ENCODE measurements at places on chromosomes 3 and 15.

DNA sequence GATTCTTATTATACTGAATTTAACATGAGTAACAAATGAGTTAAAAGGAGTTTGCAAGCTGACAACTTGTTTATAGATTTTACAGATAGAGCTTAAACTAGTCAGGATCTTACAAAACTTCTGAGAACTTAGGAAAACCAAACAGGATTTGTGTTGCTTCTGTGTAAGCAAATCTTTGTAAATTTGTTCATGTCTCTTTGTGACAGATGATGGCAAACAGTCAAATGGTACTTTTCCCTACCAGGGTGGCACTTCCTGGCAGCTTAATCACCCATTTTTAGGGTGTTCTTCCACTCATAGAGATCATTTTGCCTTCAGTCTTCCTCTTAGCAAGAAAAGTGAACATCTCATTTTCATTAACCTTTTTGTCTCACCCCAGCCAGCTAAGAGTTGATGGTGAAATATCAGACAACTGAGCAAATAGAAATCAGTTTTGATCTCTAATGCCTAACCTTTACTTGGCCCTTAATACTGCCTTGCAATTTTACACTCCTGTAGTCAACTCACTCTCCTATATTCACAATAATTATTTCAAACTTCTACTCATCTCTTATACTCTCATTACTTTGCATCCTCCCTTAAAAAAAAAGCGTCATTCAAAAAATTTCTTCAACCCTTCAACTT, 23.7 kb upstream of the NECTIN3 start:
- DNase-seq: no peak

DNA sequence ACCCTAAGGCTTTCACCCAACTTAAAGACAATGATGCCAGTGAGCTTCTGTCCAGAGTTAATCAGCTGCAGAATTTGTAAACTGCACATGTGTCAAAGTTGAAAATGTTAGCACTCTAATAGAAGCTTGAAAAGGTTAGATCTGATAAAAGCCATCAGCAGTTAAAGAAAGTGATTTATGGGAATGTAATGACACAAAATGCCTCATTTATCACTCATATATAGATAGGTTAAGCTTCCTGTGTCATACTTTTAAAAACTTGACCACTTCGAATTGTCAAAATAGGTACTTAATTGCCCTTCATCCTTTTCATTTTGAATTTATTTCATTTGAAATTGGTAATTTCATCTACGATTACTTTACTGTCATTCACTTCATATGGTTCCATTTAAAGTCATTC, 151.6 kb downstream of the CDIN1 start:
- no peak for DNase-seq

- no peak for DNase-seq
Measured at GRCh38 chr3:29655015-29655747, 374.3 kb downstream of the RBMS3 start.

- DNase-seq: no peak
Measured at GRCh38 chr3:12343047-12343501, 54.2 kb downstream of the PPARG start.

GRCh38 chr3:134430174-134430573, 55.6 kb downstream of the ANAPC13 start:
- DNase-seq: no peak

DNA sequence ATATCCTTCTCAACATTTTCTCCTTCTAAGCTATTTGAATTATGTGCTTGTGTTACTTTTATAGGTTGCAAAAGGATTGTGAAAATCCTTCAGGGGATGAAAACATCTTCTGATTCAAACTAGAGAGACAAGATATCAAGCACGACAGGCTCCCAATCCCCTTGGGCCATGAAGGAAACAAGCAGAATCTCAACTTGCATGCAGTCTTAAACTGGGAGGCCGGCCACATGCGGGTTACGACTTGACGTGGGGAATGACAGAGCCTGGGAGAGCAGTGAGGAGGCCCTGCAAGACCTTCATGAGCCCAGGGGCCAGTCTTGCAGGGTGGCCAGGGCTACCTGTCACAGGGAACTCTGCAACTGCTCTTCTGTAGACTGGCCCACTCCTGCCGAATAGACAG, 94.4 kb downstream of the SCN11A start:
- no peak for DNase-seq

- no peak for DNase-seq
Measured at GRCh38 chr3:138829886-138830510, 4.7 kb downstream of the PIK3CB start.

DNA sequence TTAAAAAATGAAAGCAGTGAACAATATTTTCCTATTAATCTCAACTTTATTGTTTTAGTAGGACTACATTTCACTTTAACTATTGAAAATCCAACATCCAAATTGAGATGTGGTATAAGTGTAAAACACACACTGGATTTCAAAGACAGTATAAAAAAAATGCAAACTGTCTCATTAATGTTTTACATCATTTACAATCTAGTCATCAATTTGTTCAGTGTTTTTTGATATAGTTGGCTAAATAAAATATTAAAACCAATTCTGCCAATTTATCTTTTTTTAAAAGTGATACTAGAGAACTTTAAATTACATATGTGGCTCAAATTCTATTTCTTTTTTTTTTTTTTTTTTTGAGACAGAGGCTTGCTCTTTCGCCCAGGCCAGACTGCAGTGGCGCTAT, 95.1 kb downstream of the NPTN start:
- no peak for DNase-seq

- no peak for DNase-seq
Measured at GRCh38 chr15:85767785-85768529, 26.8 kb downstream of the KLHL25 start.

- DNase-seq: no peak
Measured at GRCh38 chr3:13367728-13368127, 52.4 kb downstream of the NUP210 start.

DNA sequence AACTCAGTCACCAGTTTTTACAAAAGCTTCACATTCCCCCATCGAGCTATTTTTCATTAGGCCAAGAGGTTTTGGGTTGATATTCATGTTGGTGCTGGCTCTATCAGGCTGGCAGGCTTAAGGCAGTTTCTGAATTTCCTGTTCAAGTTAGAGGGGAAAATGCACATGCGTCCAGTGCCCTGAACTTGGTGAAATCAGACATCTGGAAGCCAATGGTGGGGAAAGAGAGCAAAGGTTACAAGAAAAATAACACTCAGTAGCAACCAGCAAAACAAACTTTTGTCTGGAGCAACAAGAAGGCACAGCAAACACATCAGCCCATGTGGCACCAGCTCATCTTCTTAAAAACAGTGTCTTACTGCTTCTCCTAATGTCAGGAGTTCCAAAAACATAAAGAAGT, 155.6 kb upstream of the TSC22D2 start:
- no peak for DNase-seq

- no peak for DNase-seq
Measured at GRCh38 chr3:153165261-153165681, 3.2 kb downstream of the RAP2B start.

DNA sequence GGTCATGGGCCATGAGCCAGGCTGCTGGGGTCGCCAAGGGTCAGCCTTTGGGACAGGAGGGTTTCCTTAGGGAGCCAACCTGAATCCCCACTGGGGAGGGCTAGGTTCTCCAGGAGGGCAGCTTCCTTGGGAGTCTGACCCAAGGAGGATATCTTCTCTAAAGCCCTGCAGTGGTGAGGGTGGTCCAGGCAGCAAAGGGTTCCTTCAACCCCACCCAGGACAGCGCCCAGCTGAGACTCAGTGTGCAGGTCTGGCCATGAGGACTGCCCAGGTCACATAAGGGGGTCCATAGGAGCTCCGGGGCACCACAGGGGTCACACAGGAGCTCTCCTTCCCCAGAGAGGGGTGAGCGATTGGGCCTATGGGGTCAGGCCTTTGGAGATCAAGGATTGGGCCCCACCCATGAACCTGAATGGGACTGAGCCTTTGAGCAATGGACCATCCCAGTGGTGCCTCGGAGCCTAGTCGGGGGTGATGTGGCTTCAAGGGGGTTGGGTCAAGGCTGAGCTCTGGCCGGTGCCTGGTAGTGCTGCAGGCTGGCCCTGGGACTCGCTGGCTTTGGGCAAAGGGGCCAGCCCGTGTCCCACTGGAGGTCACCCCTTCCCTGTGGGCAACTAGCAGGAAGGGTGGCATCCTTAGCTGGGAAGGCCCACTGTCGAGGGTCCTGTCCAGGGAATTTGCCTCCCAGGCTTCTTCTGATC, 216.5 kb downstream of the SNRPN start:
- DNase-seq: no peak

GRCh38 chr3:14208977-14209394, 30.4 kb downstream of the LSM3 start:
- DNase-seq: no peak

- no peak for DNase-seq
Measured at GRCh38 chr15:77461486-77461885, 40.8 kb downstream of the HMG20A start.

DNA sequence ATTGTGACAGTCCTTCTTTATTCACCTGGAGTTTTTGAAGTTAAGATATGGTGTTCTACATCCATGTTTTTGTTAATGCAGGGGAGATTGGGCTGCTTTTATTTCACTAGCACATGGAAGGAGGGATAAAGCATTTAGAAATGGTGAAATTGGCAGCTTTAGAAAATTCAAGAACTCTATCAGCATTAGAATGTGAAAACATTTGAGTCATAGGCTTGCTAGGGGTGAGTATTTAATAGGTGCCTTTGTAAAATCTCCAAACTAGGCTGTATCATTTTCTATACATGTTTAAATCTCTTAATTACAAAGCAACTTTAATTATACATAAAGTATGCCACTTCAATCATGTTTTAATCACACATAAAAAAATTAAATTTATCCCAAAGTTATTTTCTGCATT, 12.9 kb downstream of the NLGN1 start:
- DNase-seq: no peak

DNA sequence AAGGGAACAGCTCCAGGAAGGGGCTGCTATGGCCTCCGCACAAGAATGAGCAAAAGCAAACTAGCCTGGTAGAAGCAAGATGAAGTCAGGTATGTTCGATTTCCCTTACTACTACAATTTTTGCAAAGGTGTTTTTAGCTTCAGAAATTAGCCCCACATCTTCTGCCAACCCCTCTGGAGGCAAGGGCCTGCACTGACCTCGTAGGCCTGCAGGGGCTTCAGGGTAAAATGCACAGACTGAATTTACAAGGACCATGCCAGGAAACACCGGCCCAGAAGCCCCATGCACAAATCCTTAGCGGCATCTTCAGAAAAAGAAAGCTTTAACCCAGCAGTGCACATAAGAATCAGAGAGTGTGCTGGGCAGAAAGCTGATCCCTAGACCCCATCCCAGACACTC, 53.0 kb downstream of the SLC6A1 start:
- DNase-seq: no peak

- no peak for DNase-seq
Measured at GRCh38 chr3:165459924-165460835, 264.0 kb upstream of the SLITRK3 start.

DNA sequence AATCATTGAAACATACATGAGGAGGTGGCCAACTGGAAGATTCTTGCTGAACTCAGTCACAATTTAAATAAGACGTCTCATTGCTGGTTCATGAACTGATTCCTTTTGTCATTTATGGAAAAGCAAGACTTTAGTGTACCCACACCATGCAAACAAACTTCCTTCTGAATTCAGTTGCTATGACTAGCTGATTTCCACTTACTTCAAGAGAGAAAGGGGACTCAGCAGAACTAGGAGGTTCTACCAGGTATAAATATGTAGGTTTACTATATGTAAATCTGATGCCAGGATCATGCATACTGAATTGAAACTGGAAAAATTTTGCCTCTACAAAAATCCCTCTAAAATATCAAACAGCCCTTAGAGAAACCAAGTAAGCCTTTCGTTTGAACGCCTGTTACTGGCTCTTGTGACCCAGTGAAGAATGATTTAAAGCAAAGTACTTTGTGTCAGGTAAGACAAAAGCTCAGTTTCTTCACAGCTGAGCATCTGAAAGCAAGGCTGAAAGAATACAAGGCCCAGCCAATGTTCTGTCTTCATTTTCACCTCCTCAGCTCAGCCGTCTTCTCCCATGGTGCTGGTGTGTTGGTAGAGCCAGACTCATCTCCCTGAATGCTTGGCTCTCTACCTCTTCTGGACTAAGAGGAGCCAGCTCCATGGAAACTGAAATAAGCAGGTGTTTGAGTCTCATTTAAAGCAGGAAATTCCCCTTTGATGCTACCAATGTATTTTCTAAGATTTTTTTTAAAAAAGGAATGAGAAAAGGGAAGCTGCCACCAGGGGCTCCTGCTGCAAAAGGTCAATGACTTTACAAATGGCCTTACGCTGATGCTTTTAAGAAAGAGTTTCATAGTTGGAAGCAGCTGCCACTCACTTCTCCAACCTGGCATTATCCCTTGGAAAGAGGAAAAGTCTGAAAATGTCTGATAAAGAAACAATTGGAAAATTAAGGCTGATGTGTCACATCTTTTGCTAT, 301.6 kb downstream of the EFHB start:
- DNase-seq: no peak

DNA sequence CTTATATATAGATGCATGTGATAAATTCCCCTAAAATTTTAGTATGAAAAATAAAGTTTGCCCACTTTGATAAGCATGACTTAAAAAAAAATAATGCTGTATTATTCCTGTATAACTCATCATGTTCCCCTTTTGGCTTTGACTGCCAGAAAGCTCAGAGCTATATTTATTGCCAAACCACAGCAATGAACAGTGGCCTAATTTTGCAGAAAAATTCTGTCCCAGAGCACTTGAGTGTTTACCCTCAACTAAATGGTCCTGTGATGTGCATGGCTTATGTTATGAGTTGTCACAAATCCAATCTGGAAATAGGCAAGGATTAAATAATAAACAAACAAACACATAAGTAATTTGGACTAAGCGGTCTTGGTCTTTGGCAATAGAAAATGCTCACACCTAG, 276.7 kb downstream of the SLC9A9 start:
- DNase-seq: no peak

- no peak for DNase-seq
Measured at GRCh38 chr15:59406446-59406845, 31.5 kb upstream of the FAM81A start.

All from anterior cingulate cortex (tissue), 58 donors.